Activated naive CD8-positive, alpha-beta T cell treated with anti-CD3 and anti-CD28 coated beads, Interleukin-2, amount 50 U/mL, for 16 hours (primary cell): ENCODE measurements at places on chromosomes 7 and 10.
A peak's percentile ranks its signal among the peaks of the same experiment; 100 is the strongest.

DNA sequence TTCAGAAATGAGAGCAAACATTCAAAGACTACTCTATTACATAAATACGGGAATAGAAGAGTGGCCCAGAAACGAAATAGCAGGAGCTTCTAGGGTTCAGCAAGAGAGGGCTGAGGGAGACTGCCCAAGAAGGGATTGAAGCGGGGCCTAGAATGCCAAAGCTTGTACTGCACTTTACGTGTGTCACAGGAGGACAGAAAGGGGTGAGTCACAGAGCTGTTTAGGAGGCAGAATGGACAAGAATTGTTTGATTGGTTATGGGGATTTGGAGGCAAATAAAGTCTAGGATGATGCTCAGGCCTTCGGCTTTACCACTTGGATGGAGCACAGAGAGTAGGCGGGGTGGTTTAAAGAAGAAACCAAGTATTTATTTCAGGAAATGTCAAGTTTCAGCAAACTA lies 11.3 kb upstream of the FXYD4 start:
- no peak for DNase-seq

DNA sequence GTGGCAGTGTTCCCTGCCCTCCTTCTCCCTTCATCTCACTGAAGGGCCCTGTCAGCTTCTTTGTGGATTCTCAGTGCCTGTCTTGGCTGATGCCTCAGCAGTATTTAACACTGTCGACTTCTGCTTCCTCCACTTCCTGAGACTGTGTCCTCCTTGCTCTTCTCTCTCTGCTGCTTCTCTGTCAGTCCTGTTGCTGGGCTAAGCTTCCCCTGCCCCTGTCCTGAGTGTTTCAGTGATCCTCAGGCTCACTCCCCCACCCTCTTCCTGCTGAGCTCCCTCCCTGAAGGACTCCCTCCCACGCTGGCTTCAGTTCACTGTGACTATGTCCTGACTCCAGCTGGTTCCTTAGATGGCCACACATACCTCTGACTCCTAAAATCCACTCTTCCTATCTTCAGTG lies 64.9 kb downstream of the CREM start:
- DNase-seq = no peak

GRCh38 chr7:141512597-141512996 lies 38.6 kb upstream of the AGK start:
- no peak for DNase-seq

- no peak for DNase-seq
These were observed 125.3 kb upstream of the CCDC6 start for GRCh38 chr10:60031664-60032063.

DNA sequence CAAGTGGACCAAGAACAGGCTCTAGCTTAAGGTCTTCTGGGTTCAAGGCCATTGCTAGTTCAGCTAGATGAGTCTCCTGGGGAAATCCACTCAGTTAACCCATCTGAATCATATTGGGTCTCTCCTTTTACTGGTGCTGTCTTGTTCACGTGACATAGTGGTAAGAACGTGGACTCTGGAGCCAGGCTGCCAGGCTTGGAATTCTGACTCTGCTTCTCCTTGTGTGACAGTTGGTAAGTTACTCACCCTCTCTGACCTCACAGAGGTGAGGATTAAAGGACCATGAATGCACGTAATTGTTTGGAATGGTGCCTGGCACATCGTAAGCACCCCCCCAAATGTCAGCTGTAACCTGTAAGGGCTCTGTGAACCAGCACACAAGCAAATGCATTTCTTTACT lies 9.7 kb upstream of the CALU start:
- no peak for DNase-seq

DNA sequence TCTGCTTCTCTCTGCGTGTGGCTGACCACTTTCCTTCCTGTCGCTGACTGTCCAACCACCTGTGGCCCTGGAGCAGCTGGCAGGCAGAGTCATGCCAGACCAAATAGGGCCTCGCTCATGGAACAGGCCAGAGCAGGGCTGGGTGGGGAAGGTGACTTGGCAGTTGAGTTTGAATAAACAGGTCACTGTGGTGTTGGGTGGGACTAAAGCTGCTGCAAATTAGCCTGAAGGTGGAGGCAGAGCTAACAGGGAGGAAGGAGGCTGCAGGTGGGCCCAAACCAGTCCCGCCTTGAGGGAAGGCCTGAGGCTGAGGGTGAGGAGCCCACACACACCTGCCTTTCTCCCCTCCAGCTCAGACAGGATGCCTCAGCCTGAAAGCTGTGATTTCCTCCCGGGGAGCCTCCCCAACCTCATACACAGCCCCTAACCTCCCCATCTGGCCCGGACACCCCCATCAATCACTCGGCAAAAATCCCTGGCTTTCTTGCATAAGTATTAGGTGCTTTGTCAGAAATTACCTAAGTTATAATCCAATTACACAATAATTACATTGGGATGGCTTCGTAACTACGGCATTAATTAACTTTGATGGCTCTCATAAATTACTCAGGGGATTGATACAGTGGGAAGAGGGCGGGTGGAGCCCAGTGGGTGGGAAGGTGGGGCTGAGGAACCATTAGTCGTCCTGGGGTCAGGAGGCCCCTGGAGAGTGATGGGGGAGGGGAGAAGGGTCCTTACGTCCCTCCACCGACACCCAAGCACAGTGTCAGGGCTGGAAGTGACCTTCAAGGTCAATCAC lies 97.7 kb upstream of the PCBD1 start:
- DNase-seq = no peak

- no peak for DNase-seq
These were observed 312.9 kb downstream of the RNLS start for GRCh38 chr10:88270061-88270808.

- no peak for DNase-seq
These were observed 279.4 kb upstream of the HABP2 start for GRCh38 chr10:113273181-113274163.

- DNase-seq = peak; percentile 1
These were observed 1.7 kb downstream of the ZEB1 start for GRCh38 chr10:31320550-31321211.

- DNase-seq = no peak
These were observed 94.3 kb downstream of the OTUD1 start for GRCh38 chr10:23533212-23533611.

DNA sequence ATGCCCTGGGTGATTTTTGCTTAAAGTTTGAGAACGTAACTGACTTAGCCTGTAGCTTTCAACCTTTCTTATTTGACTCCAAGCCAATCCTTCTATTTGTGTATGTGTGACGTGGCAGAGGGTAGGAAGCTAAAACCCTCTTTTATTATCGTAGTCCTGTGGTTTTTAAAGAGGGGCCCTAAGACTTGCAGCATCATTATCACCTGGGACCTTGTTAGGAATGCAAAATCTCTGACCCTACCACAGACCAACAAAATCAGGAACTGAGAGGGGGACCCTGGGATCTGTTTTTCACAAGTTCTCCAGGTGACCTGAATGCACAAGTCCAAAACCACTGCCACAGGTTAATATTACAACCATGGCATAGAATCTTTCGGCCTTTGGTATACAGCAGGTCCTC lies 80.1 kb downstream of the OSBPL3 start:
- DNase-seq = no peak

DNA sequence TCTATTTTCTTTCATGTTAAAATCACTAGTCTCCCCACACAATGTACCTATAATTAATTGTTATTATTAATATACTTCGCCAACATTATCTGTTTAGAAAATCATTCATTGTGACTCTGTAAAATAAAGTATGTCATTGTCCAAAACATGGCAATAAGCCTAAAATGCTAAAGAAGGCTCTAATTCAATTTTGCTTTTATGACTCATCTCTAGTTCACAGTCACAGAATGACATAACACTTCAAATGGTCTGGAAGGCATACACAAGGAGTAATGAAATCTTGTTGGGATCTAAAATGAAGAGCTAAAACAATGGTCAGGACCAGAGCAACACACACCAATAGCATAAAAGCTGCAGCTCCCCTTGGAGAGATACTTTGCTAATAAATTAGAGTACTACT lies 505.8 kb downstream of the GPAM start:
- DNase-seq = no peak

DNA sequence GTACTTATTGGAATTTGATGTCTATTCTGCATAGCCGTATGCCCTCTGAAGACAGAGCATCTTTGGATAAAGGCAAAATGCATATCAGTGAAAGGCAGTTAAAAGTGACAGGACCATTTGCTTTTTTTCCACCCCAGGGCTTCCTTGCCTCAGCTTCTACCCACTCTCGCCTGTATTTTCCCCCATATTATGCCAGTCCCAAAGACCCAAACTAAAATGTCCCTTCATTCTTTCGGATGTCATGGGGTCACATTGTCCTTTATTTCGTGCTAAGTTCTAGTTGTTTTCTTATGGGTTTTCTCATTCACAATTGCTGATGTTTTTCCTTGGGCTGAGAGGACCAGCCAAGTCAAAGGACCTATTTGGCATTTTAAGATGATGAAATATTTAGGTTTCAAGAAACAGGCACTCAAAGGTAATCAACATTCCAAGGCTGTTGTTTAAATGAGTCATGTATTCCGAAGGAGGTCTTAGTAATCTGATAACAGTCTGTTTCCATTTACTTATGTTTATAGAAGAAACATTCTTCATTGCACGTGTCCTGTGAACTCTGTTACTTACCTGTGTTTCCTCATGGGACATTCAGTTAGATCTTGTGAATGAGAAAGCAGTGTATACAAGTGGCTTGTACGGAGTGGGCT lies 74.1 kb downstream of the DNAH11 start:
- no peak for DNase-seq

GRCh38 chr7:4665661-4666060 lies 16.4 kb upstream of the FOXK1 start:
- DNase-seq = no peak

- DNase-seq = no peak
These were observed 153.0 kb upstream of the RHEB start for GRCh38 chr7:151672716-151673115.

DNA sequence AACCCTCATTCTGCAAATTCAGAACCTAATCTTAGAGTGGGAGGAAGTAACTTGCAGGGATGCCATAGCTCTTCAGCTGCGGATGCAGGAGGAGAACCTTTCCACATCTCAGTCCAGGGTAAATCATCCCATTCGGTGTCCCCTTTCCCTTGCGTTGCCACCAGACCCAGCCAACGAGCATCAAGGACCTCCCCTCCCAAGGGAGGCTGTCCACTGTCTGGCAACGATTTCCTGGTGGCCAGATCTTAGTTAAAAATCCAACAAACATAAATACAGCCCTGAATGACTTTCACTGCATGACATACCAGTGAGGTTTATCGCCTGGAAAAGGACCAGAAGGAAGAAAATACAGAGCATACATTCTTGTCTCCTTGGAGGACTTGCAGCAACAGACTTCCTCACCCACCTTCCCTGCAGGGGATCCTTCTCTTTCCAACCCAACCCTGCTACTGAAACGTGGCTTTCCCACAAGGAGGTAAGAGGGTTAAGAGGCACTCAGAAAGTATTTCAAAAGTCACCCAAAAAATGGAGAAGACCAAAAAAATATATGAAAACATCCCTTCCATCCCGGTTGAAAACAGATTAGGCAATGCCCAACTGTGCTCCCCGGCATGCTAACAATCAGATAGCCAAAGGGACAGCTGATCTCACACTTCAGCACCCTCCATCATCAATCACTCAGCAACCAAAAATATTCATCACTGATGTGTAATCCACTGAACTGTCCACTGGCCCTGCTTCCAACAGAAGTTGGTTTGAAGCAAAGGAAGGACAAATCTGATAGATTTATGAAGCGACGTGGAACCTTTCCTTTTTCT lies 206.6 kb downstream of the TNS3 start:
- DNase-seq = no peak

- DNase-seq = no peak
These were observed 432 bp downstream of the TMEM248 start for GRCh38 chr7:66921396-66921917.

DNA sequence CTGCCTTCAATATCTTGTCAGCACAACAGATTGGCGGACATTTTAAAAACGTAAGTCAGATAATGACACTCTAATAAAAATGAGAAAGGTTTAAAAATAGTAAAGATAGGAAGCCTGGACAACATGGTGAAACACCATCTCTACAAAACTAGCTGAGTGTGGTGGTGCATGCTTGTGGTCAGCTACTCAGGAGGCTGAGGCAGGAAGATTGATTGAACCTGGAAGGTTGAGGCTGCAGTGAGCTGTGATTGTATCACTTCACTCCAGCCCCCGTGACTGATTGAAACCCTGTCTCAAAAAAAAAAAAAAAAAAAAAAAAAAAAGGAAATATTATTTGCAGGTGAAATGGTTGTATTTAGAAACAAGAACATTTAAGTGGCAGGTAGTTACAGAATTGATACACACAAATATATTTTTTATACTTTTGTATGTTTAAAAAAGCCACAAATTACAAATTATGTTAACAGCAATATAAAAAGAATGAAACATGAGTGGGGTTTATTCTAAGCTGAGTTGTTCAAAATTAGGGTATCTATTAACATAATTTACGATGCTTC lies 141.9 kb downstream of the ADK start:
- no peak for DNase-seq

DNA sequence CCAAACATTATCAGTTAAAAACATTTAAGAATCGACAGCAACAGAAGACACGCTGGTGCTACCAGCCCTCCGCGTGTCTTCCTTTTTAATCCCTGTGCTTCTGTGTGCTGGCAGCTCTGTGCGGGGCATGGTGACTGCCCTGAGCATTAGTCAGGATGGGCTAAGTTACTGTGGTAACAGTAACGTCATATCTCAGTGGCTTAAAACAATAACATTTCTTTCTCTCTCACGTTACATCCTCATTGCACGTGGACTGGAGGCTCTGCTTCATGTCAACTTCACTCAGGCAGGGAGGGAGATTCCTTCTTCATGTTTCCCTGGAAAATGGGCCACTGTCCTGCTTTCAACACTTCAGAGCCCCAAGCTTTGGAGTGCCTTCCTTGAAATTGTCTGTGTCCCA lies 378.5 kb downstream of the CCSER2 start:
- no peak for DNase-seq

- DNase-seq = no peak
These were observed 1.8 kb upstream of the IFIT1 start for GRCh38 chr10:89390476-89391225.

DNA sequence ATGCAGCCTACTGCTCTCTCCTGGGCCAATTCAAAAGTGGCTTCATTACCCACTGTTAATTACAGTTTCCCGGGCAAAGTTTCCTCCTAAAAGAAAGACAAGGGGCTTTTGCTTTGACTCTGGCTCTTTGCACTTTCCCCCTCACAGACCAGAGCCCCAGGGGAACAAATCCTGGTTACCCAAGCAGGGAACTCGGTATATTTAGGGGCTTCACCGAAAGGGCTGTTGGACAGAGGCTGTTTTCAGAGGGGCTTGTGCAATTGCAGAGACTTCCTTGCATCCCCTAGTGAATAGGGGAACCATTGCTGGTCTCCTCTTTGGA lies 7.0 kb downstream of the CPA1 start:
- DNase-seq = no peak

DNA sequence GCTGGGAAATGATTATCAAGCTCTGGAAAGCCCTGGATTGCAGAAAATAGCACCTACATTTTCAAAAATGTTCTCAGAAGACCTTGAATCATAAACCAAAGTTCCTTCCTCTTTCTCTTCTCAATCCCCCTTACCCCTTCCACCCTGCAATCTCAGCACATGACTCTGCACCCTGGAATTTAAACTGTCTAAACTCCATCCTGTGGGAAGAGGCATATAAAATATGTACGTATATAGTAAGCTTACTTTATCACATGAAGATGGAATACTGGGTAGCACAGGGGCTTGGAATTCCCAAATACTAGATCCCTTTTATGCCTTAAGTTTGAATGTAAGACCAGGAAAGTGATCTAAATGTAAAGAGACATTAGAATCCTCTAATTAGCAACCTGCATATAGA lies 7.7 kb downstream of the AGMO start:
- DNase-seq = no peak
